ENCODE measurements at places on chromosomes 5 and 9.

- DNase-seq: no peak
These were observed 126.4 kb downstream of the DOCK2 start for GRCh38 chr5:169763376-169764017.

GRCh38 chr5:58348996-58349728 lies 110.7 kb downstream of the PLK2 start:
- DNase-seq: no peak

DNA sequence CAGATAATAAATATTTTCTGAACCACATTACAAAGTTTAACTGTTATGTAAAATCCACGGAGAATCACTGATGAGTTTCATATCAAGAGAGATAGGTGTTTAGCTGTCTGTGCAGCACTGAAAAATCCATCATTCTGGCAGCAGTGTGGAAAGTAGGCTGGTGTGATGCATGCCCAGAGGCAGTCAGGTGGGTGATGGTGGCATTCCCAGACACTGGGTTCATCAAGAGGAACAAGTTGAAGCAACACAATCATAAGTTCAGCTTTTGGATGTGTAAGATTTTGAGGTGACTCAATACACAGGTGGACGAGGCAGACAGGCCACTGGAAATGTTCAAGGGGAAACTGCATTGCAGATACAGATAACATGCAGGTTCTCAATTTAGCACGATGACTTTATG lies 11.9 kb downstream of the DNAH5 start:
- no peak for DNase-seq

DNA sequence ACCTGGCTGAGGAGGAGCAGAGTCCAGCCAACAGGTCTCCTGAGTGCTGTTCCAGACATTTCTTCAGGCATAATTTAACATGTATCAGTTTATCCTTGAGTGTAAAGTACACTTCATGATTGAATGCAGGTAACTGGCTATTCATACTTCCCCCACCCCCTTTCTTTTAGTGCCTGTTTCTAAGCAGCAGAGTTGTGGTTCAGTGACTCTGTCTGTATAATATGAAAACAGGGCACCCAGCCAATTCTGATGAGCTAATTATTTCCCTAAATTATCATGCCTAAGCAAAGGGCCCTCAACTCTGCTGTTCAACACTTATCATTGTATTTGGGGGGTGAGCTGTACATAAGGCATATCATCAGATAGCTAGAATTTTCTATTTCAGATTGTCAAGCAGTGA lies 51.9 kb upstream of the ZSWIM6 start:
- DNase-seq: no peak

DNA sequence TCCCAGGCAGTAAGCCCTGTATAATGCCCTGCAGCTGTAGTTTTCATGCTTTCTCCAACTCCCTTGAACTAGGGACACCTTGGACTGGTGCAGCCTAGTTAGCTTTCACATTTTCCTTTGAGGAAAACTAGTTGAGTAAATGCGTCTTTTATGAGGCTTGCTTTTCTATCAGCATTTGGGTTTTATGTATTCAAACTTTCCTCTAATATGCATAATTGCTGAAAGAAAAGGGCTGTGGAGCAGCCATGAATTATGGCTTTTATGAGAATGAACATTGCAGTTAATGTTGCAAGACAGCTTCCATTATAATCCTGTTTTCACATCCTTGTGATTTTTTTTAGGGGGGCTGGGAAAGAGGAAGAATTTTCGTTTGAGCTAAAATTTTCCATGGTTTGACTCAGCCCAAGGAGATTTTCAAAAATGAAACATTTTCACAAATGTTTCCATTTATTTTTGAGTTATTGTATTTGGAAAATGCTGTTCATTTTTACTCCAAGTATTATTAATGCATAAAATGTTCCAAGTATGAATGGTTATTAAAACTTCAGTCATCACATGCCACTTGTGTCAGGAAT lies 57.9 kb upstream of the PPP3R2 start:
- DNase-seq: no peak

- DNase-seq: no peak
These were observed 68.5 kb downstream of the SPTLC1 start for GRCh38 chr9:92046676-92047075.
